T follicular helper cell (primary cell): ENCODE measurements at places on chromosomes 6 and 20.

DNA sequence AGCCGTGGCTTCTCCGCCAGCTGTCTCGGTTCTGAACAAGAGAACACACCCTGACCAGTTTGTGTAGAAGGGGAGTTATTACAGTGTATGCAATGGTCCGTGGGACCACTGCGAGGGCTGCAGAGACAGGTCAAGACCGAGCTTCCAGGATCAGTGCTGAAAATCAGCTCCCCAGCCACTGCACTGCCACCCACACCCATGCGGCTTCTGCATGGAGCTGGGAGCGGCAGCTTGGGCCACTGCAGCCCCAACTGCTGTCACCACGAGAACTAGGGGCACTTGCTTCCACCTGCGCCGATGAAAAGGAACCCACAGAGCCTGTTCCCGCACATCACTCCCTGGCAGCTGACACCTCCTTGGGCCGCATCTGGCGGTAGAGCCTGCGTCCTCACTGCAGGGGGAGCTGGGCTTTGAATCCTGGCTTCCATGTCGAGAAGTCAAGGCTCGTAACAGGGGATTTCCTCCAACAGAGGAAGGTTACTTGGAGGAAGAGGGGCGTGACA is 56.2 kb downstream of the TMEM242 start:
- no peak for DNase-seq

DNA sequence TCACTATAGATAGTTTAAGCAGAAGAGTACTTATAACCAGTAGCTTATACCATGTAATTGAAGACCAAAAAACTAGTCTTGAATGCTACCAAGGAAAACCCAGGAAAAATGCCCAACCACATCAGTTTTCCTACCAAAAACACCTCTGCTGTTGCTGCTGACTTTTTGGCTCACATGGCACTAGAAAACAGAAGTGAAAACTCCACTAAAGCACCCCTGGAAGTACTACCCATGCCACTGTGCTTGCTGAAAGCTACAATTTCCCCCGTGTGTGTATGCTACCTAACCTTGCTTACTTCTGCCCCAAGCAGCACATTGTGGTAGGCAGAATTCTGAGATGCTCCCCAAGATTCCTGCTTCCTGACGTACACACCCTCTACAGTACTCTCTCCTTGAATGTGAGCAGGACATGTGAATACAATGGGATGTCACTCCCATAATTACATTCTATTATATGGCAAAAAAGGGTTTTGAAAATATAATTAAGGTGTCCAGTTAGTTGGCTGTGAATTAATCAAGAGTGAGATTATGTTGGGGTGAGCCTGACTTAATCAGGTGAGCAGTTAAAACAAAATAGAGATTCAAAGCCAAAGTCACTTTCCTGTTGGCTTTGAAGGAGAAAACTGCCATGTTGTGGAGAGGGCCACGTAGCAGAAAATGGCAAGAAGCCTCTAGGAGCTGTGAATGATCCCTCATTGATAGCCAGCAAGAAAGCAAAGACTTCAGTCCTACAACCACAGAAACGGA is 209.8 kb upstream of the MARCKS start:
- DNase-seq = no peak

DNA sequence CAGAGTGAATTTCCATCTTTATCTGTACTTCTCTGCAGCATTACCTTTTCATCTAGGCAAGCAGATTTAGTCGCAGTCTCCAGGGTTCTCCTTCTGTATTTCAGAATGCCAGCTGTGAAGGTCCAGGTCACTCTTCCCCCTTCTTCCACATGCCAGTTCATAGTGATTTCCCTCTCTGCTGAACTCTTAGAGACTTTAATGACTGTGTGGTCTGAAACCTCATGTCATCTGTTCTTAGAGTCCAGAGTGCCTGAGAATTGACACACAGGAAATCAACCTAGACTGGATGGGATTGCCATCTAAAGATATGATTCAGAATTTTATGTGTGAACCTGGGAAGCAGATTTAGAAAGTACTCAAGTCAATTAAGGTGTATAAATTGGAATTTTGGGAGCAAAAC is 248.1 kb downstream of the TPBG start:
- DNase-seq = no peak

GRCh38 chr6:25016014-25016720 is 80.4 kb upstream of the RIPOR2 start:
- DNase-seq = no peak

- DNase-seq = no peak
These were observed 2.7 kb upstream of the ASXL1 start for GRCh38 chr20:32355417-32355841.

DNA sequence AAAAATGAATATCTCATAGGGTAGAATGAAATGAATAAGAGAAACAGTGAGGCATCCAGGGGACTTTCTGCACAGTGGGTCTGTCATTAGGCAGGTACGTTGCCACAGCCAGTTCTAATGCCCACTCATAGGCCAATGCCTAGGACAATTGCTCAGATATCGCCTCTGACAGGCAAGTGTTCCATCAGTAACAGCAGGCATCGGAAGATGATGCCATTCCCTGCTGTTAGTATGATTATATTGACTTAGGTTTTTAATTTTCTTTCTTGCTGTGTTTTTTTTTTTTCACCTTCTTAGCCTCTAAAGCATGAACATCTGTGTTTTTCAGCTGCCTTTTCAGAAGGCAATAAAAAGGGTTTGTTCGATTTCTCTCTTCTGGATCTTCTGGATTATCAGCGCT is 90.7 kb downstream of the PRL start:
- DNase-seq = no peak

GRCh38 chr6:159884720-159885119 is 6.1 kb upstream of the MAS1 start:
- no peak for DNase-seq

DNA sequence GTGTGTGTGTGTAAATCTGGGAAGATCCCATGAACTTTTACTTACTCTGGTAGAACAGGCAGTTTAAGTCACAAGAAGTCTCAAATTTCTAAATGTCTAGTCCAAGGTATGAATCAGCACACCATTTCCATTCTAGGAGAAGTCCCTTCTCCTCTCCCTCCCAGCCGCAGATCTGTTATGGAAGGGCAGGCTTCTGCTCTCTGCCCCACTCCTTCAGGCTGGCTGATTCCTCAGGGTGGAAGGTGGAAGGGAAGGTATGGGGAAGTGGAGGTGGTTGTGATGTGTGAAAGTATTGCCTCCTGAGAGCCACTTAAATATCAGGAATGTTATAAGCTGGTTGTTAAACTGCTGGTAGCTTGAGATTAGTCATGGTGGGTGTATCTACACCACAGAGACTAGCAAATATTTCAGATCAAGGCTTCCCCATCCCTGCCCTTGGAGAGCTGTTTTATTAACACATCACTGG is 44.5 kb upstream of the LAMA4 start:
- no peak for DNase-seq

GRCh38 chr6:53546281-53546680 is 1.4 kb upstream of the GCLC start:
- no peak for DNase-seq

GRCh38 chr6:102407886-102408741 is 1014.6 kb downstream of the GRIK2 start:
- DNase-seq = no peak

DNA sequence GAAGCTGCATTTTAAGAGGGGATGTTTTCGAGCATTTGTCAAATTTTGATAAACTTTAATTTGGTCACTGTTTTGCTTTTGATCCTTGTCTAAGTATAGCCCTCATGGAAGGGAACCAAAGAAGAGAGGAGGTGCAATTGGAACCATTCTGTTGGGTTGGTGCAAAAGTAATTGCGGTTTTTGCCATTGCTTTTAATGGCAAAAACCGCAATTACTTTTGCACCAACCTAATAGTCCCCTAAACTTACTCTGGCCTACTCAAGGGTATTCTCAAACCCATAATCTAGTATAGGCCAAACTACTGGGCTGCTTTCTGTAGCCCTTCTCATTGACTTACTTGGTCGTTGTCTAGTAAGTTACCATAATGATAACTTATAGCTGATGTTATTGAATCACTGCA is 634.7 kb downstream of the MAFB start:
- no peak for DNase-seq

- no peak for DNase-seq
These were observed 189.8 kb upstream of the IMPG1 start for GRCh38 chr6:76262240-76262639.

DNA sequence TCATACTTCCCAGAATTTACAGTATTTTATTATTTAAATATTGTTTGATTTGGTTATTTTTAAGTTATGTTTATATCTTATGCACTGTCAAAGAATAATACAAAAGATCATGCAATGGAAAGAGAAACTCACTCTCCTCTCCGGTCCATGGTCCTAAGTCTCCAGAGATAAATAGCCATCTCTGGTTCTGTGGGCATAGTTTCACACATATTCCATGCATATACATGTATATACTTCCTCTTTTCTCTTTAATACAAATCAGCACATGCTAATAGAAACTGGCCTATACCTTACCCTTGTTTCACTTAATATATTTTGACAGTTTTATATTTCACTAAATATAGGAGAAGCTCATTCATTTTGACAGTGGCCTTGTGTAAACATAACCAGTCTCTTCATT is 901.7 kb upstream of the CITED2 start:
- DNase-seq = no peak

GRCh38 chr6:39377539-39377950 is 55.0 kb upstream of the KCNK16 start:
- no peak for DNase-seq

DNA sequence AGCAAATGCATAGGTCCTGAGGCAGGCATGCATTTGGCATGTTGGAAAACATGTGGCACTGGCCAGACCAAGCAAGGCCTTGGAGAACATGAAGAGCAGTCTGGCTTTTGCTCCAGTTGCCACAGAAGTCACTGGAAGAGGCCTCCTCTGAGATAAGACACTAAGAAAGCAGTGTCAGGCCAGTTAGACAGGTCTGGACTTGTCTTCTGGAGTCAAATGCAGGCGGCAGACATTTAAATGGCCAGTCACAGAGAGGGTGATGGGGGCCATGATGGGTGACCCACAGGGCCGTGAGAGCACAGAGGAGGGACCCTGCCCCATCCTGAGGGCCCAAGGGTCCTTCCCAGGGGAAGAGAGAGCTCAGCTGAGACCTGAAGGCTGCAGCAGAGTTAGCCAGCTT is 26.7 kb upstream of the ADA start:
- no peak for DNase-seq

GRCh38 chr20:60137657-60138245 is 179.5 kb downstream of the CDH26 start:
- DNase-seq = no peak

DNA sequence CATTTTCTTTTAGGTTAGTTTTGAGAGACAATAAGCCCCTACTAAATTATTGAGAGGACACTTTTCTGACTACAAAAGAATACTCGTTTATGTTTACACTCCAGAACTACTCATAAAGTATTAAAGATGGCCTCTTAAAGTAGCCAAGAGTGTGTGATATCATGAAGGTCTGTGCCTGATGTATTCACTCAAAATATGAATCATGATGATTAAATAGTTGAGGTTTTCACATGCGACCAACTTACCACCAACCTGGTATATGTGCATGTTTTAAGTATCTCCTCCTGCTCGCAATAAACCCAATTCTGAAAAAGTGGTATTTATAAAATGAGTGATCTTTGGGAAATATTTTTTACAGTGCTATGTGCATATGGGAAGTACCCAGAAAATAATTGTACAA is 43.9 kb downstream of the IL20RA start:
- no peak for DNase-seq

GRCh38 chr20:23147964-23148730 is 62.0 kb upstream of the CD93 start:
- no peak for DNase-seq

DNA sequence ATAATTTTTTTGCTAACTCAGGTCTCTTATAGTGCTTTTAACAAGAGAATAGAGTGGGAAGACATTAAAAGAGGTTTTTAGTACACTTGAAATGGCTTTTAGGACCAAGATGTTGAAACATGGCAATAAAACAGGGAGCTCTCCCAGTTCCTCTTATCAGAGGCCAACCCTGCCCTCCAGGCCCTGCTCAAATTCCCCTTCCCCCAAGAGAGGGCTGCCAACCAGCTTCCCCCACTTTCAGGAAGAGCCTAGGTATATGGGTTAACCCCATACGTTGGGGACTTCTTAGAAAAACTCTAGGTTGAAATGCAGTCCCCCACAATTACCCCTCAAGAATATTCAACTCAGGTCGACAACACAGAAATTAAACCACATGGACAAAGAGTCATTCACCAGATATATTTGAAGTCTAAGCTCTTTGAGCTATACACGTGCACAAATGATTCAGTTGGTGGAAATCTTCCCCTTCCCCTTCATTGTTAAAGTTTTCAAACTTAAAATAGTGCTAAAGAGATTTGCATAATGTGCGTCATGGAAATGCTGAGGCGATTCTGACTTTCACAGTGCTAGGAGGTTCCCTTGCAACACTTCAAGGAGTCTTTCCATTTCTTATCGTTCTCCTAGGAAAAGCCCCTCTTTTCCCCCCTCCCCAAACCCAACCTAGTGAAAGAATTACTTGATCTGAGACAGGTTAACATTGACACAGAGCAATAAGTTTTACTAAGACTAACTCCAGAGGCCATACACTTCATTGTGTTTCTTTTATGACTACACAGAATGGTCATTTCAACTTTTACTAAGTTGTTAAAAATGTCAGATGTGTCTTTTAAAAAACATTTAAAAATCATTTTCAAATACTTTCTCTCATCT is 49.8 kb upstream of the ENPP5 start:
- no peak for DNase-seq

GRCh38 chr6:122754191-122754731 is 25.3 kb upstream of the FABP7 start:
- DNase-seq = no peak

DNA sequence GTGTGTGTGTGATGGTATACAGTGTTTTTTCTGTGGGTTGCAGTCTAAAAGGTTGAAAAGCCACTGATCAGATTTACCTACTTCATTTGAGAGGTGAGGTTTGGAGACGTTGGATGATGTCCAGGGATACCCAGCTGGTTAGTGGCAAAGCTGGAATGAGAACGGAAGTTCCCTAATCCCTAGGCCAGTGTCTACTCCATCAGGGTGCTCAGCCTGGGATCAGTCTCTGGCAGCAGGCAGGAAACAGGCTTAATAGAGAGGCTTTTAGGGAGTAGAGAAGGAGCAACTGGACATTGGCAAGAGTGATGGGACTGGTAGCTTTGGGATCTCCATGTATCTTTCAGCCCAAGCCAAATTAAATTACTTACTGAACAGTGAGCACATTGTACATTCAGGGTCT is 80.7 kb downstream of the C6orf52 start:
- DNase-seq = no peak

GRCh38 chr20:17971300-17972013 is 2.6 kb downstream of the MGME1 start:
- DNase-seq = no peak

GRCh38 chr6:124226396-124226795 is 422.7 kb downstream of the NKAIN2 start:
- DNase-seq = no peak

GRCh38 chr20:49303065-49303552 is 25.3 kb upstream of the ZNFX1 start:
- DNase-seq = no peak

DNA sequence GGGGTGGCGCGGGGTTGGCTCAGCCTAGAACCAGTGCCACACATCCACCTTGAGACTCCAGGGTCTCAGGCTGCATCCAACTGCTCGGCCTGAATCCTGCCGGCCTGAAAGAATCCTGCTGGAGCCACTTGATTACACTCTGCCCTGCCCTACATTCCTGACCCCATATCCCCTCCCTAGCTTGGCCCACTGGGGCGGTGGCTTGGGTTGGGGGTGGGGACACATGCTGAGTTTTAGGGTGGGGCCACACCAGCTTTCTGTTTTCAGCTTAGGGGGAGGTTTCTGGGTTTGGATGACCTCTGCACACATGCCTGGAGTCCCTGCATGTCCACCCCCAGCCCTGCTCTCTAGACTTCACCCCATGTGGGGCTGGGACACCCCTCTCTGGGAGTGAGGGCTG is 6.8 kb downstream of the ITPR3 start:
- no peak for DNase-seq
